Naive thymus-derived CD8-positive, alpha-beta T cell (primary cell): ENCODE measurements at places on chromosomes 13 and 19.

DNA sequence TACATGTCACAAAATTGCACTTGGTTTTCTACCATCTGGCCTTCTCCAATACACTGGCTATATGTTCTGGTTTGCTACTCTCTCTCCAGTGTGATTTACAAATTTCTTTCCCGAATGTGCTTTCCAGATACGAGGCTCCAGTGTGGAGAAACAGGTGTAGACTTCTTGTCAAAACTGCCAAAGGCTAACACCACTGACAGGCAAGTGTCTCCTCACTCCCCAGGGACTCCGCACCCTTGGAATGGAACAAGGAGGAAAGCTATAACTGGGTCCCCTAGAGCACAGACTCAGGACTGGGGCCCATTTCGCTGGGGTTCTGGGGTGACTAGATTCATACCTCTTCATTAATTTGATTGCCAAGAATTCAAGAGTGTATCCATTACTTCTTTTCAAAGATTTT is 161.8 kb downstream of the FOXO1 start:
- no peak for DNase-seq

DNA sequence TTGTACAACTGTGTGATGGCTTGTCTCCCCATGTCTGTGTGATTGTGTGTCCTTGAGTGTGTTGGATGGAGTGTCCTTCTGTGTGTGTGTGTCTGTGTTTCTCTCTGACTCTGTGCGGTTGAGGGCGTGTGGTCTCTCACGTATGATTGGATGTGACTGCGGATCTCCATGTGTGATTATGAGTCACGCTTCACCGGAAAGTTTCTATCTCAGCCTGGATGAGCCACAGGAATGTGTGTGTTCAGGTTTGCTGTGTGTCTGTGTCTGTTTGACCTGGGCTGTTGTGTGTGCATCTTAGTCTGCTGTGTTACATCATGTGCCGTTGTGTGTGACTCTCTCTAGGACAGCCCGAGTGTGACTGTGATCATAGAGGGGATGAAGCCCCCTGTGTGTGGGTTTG is 15.5 kb upstream of the ZNF835 start:
- no peak for DNase-seq

DNA sequence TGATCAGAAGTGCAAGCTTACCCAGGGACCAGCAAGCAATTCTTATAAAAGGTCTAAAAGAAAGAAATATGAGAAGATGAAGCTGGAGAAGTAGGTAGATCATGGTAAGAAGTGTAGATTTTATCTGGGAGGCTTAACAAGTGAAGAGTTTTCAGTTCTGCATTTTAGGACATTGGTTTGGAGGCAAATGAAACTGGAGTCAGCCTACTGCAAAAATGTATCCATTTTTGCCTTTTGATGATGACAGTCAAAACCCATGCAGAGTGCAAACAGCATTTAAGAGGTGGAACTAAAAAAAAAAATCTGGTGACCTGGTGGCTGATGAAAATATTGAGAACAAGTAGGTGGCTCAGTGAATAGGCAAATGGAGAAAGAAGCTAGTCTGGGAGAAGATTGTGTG is 216.9 kb downstream of the DNAJC15 start:
- DNase-seq = no peak

DNA sequence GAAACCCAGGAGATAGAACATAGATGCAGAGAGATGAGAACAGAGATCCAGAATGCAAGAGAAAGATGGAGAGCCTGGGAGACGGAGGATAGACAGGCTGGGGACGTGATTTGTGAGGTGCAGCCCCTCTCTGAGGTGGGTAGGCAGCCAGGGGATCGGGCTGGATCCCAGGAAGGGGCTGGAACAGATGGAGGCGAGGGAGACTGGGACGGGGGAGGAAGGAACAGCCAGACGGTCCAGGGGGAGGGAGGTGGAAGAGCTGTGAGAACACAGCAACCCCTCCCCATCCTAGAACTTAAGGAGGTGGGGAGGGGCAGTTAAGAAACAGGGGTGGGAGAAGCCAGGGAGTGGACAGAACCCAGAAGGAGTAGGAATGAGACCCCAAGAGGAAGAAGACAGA is 3.1 kb downstream of the SLC17A7 start:
- DNase-seq = no peak

DNA sequence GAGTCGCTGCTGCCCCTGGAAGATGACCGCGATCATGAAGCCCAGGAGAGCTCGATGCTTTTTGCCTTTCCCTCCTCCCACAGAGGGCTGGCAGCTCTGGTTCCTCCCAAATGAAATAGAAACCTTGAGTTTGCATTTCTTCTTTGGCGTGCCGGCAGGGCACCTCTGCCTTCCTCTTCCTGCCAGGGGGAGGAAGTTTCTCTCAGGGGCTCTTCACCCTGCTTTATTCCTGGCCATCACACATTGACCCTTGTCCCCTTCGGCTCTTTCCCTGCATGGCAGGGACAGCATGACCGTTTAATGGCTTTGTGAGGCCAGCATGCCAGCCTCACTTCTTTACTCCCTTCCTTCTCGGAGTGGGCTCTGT is 47.9 kb downstream of the ACTN4 start:
- DNase-seq = no peak

DNA sequence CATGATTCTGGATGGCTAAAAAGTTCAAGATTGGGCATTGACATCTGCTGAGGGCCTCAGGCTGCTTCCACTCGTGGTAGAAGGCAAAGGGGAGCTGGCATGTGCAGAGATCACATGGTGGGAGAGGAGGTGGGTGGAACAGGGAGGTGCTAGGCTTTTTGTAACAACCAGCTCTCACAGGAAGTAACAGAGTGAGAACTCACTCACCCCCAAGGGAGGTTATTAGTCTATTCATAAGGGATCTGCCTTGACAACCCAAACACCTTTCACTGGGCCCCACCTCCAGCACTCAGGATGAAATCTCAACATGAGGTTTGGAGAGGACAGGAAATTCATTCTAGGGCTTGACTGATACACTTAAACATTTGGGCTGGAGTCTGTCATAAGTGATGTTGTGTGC is 197.7 kb upstream of the RNF113B start:
- DNase-seq = no peak

- no peak for DNase-seq
Observed at GRCh38 chr19:51571599-51571998, 516 bp downstream of the ZNF175 start.

DNA sequence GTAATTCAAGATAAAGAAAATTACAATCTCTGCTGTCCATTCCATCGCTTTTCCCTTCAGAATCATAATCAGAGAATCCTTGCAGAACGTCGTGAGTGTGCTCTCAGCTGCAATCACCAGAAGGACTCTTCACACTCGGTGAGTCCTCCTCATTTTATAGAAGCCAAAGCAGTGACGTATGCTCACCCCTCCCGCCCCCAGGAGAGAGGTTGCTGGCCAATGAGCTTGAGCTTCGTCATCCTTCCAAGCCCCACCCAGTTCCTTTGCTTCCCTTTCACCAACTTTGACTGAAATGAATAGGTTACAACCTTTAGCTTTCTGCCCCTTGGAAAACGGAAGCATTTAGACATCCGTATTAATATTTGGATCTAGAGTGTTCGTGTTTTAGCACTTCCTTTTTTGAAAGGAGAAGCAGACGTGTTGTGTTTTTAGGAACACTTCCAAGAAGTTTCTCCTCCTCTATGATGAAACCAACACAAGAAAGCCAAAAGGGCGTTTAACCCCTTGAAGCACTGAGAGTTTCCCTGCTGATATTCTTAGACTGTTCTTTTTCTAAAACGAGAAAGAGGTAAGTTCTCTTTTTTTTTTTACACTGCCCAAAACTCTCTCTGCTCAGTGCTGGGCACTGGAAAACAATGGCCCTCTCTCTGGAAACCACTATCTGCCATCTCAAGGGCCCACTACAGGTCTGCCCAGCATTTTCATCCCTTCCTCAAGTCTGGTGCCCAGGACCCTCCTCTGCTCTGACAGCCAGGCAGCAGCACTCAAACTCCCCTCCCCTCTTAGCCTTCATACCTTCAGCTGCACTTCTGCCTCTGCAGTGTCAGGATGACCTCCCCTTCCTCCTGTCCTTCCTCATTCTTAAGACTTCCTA is 44.3 kb upstream of the CEACAM21 start:
- DNase-seq = peak; percentile 91

DNA sequence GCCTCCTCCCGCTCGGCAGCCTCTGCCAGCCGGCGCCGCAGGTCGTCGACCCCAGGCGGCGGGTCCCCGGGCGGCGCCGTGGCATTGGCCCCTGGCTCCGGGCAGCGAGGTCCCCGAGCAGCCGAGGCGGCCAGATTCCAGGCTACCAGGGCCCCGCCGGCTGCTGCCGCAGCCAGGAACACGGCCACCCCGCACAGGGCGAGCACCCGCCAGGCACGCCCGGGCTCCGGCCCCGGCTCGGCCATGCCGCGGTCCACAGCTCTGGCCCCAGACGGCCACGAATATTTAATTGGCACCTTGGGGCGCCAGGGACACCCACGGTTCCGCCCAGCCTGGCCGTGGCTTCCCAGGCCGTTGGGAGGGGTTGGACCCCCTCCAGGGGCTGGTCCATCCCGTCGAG is at the start of gene CCDC194:
Gene CCDC194, minus strand, starts transcription at position 283 of the 400 bp plus-strand sequence. Its CDS starts 38 bp downstream, at position 245.
- no peak for DNase-seq

DNA sequence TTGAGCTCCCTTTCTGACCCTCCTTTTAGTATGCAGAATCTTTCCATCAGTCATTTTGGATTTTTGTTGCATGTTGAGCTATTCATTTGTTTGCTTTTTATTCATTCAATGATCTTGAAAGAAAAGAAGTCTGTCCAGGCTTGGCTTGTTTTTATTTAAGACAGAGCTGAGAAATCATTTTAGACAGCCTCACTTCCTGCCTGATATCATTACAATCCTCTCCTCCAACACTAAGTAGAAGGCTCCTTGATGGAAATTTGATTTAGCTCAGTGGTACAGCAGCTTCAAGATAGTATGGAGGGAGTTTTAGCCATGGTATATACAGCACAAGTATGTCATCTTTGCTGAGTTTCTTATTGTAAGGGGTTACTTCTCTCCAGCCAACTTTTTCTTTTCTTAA is 28.4 kb downstream of the MBNL2 start:
- no peak for DNase-seq

- DNase-seq = no peak
Observed at GRCh38 chr19:3020321-3020960, 8.6 kb downstream of the TLE2 start.

- peak; percentile 95 for DNase-seq
Observed at GRCh38 chr19:19138109-19138981, at the start of gene TMEM161A. TSS of gene TMEM161A (minus strand) at chr19:19138478. CDS start at chr19:19138428, 50 bp downstream.

- DNase-seq = peak; percentile 78
Observed at GRCh38 chr19:18304458-18305310, 18.2 kb downstream of the LSM4 start.

- DNase-seq = no peak
Observed at GRCh38 chr19:47469363-47469700, 2.4 kb downstream of the SLC8A2 start.

GRCh38 chr19:1082165-1082927 is 12.8 kb downstream of the POLR2E start:
- peak; percentile 89 for DNase-seq

DNA sequence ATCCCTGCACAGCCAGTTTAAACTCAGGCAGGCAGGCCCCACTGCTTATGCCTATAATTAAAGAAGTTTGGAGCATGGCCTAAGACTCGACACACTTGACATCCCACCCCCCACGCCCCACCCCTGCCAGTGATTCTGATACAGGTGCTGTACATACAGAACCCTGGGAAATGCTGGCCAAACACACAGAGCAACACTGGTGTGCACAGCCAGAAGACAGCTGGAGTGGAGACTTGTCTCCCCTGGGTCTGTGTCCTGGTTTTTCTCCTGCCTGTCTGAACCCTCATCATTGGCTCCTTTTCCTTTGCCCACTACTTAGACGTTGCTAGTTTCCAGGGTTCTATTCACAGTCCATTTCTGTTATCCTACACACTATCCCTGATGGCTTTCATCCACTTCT is 76.8 kb downstream of the DLEU7 start:
- DNase-seq = no peak

DNA sequence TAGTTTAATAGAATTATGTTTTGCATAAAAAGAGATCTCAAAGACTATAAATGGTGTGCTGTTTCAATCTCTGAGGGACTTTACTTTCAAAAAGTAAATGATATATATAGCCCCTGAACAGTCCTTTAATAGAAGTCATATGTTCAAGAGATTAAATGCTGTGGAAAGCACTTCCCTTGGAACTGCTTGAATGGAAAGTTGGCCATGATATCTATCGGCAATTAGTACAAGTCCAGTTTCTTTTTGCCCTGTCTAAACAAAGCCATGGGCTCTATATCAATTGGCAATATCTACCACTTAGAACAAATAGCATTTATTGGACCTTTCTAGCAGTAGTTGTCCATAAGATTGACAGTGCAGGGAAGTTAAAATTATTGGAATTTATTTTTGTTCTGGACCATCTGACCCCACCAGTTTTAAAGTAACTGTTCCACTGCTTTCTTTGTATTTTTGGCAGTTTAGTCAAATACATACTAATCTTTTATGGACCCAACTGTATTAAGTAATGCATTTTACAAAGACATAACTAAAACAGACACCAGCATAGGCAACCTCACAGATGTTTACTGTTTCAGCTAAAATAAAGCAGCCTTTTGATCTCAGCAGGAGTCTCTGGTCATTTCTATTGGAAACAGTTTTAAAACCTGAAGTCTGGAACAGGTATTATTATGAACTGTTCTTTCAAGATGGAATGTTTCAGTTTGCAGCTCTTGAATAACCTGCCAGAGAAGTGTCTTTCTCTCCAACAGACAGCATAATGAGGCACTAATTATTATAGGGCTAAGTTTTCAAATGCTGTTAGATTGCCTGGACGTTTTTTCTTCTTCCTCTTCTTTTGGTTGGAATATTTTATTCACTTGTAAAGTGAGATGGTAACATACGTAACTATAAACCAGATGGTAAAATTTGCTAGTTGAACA is 282.6 kb downstream of the DCLK1 start:
- DNase-seq = no peak

GRCh38 chr19:47421844-47422395 is 2.6 kb upstream of the MEIS3 start:
- no peak for DNase-seq

DNA sequence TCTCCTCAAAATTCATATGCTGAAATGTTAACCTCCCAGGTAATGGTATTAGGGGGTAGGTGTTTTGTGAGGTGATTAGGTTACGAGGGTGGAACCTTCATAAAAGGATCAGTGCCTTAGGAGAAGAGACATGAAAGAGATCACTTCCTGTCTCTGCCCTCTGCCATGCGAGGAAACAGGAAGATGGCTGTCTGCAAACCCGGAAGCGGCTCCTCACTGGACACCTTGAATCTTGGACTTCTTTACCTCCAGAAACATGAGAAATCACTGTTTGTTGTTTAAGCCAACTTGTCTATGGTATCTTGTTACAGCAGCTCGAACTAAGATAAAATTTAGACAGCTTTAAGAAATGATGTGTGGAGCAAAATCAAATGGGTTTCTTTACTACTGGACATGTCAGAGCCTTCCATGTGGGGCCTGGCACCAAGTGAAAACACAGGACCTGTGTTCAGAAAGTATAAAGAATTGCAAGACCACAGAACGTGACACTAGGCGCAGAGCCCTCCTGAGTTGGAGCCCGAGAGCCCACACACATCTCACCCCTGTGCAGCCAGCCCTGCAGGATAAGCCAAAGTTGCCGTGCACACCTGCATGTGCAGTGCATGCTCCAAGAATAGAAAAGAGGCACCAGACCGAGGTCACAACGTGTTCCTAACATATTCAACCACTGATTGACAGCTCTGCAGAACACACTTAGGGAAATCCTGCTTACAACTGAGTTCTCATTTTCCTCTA is 112.5 kb upstream of the UQCRFS1 start:
- DNase-seq = no peak

GRCh38 chr13:112774448-112774792 is 84.6 kb downstream of the ATP11A start:
- no peak for DNase-seq
